ENCODE measurements at places on chromosomes 6 and 20.

- no peak for DNase-seq
These were observed 55.9 kb upstream of the TASP1 start for GRCh38 chr20:13694420-13695150.

DNA sequence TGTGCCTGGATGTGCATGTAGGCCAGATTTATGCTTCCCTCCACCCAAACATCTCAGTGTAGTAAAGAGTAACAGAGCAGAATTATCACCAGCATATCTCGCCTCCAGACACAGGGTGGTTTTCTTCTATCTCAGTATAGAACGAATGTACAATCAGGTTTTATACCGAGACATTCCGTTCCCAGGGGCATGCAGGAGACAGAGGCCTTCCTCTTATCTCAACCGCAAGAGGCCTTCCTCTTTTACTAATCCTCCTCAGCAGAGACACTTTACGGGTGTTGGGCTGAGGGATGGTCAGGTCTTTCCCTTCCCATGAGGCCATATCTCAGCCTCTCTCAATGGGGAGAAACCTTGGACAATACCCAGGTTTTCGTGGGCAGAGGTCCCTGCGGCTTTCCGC lies 36.4 kb upstream of the MC3R start:
- DNase-seq = no peak

DNA sequence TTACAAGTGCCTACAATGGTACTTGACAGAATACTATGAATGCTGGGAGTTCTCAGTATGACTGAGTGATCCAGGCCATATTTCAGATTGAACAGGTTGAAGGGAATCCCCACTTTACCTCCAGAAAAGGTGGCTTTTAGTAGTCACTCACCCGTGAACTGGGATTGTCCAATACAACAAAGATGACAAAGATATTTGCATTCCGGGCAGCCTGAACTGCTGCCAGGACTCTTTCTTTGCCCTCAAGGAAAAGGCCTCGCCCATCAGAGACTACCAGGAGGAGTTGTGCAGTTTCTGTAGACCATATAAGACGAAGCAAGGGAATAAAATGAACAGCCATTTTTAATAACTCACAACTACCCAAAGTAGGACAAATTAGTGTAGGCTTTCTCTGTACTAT lies 6.3 kb upstream of the LYRM2 start:
- DNase-seq = no peak

- DNase-seq = no peak
These were observed 24.4 kb downstream of the FOXQ1 start for GRCh38 chr6:1336246-1336843.

DNA sequence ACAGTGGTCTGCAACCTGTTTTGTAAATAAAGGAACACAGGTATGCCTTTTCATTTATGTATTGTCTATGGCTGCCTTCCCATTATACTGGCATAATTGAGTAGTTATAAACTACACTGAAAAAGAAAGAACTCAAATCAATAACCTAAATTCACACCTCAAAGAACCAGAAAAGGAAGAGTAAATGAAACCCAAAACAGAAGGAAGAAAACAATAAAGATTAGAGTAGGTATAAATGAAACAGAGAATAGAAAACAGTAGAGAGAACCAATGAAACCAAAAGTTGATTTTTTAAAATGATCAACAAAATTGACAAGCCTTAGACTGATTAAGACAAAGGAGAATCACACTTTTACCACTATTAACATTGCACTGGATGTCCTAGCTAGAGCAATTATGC lies 34.7 kb downstream of the FAM184A start:
- DNase-seq = no peak

DNA sequence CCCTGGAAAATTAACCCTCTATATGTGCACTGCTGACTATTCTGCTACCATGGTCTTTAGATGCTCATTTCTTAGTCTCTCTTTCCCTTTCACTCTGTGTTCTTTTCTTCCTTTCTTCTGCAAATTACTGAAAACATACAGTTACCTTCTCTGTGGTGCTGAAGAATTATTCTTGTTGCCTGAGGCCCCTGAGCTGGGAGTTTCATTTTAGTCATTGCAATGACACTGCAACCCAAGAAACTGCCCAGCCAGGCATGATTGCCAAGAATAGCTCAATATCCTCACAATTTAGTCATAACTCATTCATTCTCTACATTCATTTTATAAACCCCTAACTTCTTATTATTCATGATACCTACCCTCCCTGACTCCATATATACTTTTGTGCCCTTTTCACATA lies 245.8 kb upstream of the RAB32 start:
- no peak for DNase-seq

DNA sequence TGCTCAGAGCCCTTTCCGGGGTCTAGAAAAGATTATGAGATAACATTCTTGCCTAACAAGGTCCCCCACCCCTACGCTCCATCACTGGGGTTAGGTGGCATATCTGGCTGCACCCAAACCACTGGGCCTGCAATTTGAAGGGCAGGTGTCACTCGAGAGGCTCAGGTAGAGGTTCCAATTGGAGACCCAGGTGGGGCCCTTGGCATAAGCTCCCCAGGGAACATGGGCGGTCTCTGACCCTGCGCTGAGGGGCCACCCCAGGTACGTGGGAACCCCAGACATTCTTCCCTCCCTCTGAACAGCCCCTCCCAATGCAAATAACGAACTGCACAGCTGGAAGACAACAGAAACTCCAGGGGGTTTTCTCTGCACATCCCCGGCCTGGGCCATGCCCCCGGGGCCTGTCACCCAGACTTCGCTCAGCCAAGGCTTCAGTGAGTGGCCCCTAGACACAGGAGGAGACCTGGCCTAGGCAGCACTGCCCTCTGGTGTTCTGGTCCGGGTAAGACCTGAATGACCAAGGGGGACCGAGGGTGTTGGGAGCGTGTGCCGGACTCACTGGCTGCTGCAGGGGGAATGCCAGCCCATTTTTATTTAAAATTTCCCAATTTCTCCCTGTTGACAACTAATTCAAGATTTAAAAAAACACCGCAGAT lies 47.5 kb downstream of the DSTN start:
- peak; percentile 84 for DNase-seq

- DNase-seq = no peak
These were observed 102.2 kb downstream of the BACH2 start for GRCh38 chr6:90194371-90194841.

GRCh38 chr6:119942078-119942752 lies 592.7 kb upstream of the MAN1A1 start:
- DNase-seq = no peak

DNA sequence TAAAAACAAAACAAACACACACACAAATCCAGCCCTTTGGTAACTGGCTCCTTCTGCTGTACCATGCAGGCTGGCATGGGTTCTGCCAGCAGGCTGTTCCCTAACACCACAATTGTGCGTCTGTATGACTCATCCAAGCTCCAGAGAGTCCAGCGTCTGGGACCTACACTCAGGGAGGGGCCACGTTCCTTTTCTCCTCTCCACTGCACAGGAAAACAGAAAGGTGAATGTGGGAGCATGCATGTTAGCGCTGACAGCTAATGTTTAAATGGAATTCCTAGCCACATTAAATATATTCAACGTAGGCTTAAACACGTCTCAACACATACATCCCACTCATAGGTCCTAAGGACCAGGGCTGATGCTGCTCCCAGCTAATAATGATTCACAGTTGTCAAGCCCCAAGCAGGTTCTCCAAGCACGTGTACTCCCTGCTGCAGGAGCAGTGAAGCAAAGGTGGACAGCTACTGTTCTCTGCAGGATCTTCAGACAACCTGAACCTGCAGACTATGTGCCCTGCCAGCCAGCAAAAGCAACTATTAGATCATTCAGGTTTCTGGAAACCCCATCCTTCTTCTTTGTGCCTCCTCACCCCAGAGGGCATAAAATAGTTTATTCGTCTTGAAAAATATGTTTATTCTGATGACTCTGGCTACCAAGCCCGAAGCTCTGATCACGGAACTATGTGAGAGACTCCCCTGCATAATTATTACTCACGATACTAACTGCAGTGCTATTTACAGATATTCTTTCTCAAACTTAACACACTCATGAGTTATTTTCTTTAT lies 20.9 kb downstream of the MAP1LC3A start:
- peak; percentile 68 for DNase-seq

DNA sequence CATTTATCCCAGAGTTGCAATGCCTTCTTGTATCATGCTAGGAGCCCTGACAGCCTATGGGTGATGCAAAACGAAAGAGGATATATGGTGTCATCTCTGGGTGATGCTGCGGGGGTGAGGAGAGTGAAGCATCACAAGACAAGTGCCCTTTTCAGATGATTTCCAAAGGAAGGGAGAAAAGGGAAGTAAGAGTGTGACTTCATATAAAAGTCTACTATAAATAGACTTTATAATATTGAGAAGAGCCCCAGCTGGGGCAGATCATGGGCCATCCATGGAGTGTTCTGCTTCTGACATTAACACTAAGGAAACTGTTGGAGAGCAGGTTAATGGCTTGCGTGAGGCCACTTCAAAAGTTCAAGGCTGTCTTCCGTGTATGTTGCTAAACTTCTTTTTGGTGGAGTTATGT lies 4.4 kb downstream of the CD83 start:
- no peak for DNase-seq

- DNase-seq = no peak
These were observed 118.8 kb upstream of the TRAF3IP2 start for GRCh38 chr6:111724505-111724904.

- DNase-seq = no peak
These were observed 167.5 kb upstream of the PMEPA1 start for GRCh38 chr20:57877131-57877824.

DNA sequence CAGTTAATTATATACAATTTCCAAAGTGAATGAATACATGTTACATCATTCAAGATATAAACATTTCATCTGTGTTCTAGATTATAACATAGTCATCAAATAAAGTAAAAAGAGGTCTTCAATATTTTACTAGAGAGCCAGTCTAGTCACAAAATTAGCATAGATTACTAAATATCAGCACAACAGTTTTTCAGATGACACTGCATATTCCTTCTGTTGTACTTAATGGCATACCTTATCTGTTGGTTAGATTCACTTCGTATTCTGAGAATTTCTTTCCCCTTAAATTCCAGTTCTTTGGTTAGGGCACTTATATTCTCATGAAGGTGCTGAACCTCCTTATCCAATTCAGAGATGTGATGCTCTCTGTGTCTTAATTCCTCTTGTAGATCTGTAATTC lies 39.8 kb upstream of the MCM9 start:
- no peak for DNase-seq

DNA sequence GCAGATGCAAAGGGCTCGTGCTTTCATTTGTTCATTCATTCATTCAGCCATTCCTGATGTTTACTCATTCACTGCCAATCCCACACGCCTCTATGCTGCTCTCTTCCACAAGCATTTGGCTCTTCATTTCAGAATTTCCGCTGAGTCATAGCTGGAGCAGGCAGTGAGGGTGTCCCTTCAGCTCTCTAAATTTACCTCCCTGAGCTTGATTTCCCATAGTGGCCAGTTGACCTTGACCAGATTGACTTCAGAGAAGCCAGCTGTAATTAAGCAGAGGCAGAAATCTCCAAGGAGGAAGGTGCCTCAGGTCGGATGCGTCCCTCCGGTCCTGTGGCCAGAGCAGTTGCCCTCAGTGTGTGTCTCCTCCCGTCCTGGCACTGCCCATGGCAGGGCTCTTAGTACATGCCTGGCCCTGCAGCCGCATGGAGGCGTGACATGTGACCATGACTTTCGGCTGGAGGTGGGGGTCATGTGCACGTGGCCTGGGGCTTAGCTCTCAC lies 267.2 kb upstream of the ECI2 start:
- DNase-seq = no peak

- DNase-seq = no peak
These were observed 78.1 kb upstream of the HEY2 start for GRCh38 chr6:125671323-125671722.
